Midbrain (tissue), 1 donor: ENCODE measurements at places on chromosomes 6 and 20.

- no peak for DNase-seq
Observed at GRCh38 chr20:1621316-1621715, 1.5 kb upstream of the SIRPB1 start.

DNA sequence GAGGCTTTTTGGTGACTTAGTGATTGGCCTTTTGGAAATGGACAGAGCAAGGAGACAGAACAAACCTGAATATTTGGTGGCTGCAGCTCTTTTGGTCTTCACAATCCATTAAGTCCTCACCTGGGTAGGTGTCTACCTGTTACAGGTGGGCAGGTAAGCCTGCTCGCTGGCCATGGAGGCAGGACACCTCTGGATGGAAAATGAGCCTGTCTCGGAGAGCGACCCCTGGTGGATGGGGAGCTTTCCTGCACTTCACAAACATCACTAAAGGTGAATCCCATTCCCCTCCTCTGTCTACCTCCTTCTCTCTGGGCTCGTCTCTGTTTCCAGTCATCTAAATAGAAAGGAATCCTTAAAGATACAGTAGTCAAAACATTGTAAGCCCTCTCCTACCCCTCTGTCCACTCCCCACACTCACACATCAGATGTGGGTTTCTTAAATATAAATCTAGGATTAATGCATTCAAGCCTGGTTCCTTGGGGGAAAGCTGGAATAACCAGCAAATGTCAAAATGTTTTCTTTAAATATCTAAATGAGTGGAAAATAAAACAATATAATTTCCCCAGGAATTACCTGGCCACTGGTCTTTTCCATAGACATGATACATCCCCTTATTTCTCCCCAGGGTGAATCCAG is 304.9 kb downstream of the CDH26 start:
- no peak for DNase-seq

DNA sequence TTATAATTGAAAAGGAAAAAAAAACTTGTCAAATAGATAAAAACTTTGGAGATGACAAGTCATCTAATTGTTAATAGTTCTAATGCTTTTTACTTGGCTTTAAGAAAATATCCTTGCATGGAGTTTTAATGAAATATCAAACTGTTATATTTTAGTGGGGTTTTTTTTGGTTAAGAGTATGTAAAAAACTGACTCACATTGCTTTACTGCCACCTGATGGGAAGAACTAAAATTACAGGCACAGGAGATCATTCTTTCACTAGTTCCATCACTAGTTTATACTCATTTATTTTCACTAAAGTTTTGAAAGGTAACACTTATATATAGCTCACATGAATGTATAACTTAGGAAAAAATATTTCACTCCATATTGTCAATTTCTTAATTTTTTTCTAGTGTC is 309.1 kb downstream of the LMBRD1 start:
- no peak for DNase-seq

GRCh38 chr6:162056745-162057144 is 670.8 kb downstream of the PRKN start:
- no peak for DNase-seq

DNA sequence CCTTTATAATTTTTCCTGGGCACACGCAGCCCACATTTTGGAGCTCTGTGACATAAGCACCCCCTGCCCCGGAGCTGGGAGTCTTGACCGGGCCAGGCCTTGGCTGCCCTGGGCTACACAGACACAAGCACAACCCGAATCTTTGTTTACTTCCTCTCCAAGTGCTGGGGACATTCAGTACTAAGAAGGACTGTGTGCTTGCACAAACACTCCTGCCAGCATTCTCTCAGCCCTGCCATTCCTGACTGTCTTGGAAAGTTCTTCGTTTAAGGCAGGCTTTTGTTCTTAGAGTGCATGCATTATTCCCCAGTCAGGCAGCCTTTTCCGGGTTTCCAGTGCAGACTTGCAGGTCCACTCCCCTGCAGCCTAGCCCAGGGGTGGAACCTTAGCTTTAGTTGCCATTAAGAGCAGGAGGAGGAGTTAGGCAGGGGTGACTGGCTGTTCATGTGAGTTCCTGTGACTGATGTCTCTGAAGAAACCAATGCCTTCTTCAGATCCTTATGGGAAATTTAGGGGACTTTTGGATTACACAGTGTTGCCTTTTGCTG is 28.6 kb downstream of the FOXO3 start:
- peak; percentile 79 for DNase-seq

GRCh38 chr6:8814440-8815000 is 379.2 kb upstream of the SLC35B3 start:
- no peak for DNase-seq
